ENCODE measurements at places on chromosomes 4 and X.
A peak's percentile ranks its signal among the peaks of the same experiment; 100 is the strongest.

GRCh38 chr4:140115140-140115539 lies 38.8 kb downstream of the MAML3 start:
- DNase-seq, result no peak

DNA sequence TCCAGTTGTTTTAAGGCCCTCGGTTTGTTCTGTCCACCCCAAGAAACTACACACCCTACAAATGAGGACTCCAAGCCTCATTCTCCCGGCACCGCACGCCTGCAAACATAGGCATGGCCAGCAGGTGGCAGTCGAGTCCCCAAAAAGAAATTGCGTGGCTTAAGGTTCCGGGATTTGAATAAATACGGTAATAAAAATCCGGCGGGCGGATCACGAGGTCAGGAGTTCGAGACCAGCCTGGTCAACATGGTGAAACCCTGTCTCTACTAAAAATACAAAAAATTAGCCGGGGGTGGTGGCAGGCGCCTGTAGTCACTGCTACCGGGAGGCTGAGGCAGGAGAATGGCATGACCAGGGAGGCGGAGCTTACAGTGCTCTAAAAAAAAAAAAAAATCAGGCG lies 21.8 kb upstream of the CSF2RA start:
- DNase-seq, result peak; percentile 21

DNA sequence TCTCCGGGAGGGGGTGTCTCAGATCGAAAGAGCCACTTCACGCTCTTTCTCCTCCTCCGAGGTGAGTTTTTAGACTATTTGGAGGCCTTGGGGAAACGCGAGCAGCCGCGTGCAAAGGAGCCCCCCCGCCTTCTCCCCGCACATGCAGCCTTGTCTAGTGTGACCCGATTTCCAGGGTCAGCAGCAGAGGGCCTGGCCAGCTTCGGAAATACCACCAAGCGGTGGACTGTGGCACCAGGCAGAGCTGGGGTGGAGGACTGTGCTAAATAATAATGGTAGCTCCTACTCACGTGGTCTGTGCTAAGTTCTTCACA lies 79.3 kb upstream of the BCOR start:
- peak; percentile 52 for DNase-seq

DNA sequence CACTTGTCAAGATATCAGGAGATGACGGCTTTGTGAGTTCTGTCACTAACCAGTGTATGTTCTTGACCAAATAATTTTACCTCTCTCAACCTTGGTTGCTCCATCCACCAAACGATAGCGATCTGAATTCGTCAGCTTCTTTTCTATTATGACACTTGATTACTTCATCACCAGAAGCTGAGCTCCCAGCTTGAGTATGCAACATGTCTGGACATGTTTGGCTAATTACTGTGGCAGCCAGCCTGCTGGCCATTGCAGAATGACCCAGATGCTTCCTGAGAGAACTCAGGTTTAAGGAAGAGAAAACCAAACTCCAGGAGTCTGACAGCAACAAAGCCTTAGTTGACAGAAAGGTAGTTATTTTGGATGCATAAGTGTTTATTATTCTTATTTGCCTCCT lies 46.4 kb upstream of the PARM1 start:
- no peak for DNase-seq

DNA sequence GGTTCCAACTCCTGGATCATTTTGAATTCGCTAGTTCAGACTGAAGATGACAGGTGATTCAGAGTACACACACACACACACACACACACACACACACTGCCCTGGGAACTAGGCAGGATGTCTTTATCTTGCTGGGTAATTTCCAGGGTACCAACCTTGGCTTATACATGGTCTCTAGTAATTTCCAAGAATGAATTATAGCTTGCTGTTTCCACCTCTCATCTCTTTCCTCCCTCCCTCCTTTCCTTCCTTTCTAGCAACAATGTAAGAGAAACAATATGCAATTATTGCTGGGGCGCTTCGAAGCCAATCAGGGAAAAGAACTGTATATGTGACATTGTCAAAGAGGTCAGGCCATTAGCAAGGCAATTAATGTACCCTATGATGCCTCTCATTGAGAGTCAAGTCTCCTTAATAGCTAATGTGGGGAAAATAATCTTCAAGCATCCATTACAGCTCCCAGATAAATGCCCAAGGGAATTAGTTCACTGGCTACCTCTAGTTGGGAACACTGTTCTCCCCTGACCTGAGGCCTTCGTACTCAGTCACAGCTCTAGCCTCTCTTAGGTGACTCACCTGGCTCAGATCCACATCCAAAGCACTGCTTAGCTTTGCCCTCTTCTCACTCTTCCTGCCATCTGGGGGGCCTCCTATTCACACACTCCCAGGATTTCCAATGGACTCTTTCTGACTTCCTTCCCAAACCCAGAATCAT lies 311.5 kb downstream of the PPP1R2C start:
- DNase-seq, result peak; percentile 7

DNA sequence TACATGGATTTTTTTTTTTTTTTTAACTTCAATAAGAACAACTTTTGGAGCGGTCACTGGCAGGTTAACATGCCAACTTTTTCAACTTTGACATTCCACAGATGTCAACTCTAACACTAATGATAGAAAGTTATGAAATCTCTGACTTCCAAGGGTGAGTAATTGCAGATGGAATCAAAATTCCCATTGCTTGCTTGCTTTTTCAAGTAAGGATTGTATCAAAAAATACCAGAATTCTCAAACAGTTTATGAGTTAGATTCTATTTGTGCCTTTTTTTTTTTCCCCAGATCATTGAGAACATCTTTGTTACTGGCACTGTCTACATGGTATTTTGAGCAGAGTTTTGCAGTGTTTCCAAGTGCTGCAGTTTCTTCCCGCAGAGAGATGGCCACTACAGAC lies 50.3 kb upstream of the OTUD4 start:
- DNase-seq, result no peak

GRCh38 chrX:13646154-13646549 lies 6.8 kb upstream of the TCEANC start:
- DNase-seq, result peak; percentile 64

DNA sequence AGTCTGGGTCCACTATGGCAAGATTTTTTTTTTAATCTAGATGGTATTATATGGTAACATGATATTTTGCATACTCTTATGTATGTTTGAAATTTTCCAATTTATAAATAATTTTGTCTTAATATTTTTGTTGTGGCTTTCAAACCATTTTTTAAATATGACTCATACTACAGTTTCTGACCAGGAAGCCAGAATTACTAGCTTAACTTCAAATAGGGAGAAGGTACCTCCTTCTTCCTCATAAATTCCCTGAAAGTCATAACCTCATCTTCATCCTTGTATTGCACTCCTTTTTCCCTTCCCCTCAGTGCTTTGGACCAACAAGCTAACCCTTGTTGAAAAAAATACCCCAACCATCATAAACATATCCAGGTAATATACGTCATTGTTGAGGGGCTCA lies 21.6 kb downstream of the ARAP2 start:
- DNase-seq, result no peak
